Dermis microvascular lymphatic vessel endothelial cell (primary cell): ENCODE measurements at places on chromosomes 6 and 20. TPM values are rescaled to one million over a fixed set of nuclear protein-coding genes. Genes with fewer than 3 reads are reported as not detected.

HRH3 gene
- total RNA-seq, result not detected in 2 replicates

ETV7 gene
- 0.13 TPM in 2 replicates for total RNA-seq

SRMS gene
- not detected in 2 replicates for total RNA-seq

DNA sequence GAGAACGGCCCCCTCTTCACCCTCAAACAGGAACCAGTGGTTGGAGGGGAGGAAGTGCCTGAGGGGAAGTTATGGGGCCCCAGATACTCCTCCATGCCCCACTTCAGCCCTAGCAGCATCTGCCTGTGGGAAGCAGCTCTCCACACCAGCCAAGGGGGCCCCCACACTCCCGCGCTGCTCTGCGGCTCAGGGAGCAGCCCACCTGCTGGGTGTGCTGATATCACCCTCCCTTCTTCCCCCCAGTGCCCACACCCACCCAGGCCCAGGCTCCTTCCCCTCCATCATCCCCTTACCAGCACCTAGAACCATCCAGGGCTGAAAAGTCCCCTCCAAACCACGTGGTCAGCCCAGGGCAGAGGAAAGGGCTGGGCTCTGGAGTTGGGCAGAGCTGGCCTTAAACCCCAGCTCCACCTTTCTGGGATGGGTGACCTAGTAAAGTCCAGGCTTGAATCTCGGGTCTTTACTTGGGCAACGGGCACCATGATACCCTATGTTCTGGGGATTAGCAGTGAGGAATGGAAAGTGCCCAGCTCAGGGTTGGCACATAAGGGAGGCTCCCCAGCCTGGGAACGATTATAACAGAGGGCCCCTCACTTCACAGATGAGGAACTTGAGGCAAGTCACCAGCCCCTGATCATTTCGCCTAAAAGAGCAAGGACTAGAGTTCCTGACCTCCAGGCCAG, 663 bp downstream of the LST1 start:
- no peak for DNase-seq

DCDC2 gene
- total RNA-seq, result under 0.01 TPM in 1 of 2 replicates, not detected in the other
